Fibroblast of skin of scalp (primary cell): ENCODE measurements at places on chromosomes 6 and 20.

DNA sequence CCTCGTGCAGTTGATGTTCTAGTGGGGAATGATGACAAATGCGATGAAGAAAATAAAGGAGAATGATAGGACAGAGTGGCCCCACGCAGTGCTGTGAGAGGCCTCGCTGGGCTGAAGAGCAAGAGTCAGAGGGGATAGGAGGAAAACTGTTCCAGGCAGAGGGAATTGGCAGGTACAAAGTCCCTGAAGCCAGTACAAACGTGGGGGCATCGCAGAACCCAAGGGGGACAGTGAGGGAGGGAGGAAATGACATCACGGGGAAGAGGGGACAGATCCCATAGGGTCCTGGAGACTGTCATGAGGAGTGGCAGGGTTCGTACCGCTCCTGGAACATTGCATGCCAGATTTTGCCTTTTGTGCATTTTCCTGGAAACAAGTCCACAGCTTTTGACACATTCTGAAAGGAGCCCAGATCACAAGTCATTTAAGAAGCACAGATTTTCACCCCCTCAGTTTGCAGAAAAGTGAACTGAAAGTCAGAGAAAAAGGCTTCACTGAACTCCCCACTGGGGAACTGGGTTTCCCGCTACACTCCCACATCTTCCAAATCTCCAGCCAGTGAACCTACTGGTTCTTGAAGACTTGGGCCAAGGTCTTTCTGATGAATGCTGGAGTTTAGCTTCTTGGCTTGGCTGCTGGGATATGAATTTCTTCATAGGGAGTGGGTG, 77.0 kb downstream of the SULF2 start:
- DNase-seq = no peak

GRCh38 chr6:131292145-131292938, 157.1 kb downstream of the AKAP7 start:
- no peak for DNase-seq

GRCh38 chr20:775679-776135, 7.4 kb upstream of the SLC52A3 start:
- DNase-seq = no peak

- no peak for DNase-seq
Measured at GRCh38 chr6:170160628-170161611, 130.0 kb downstream of the DLL1 start.
